ENCODE measurements at places on chromosomes 7 and 10.

DNA sequence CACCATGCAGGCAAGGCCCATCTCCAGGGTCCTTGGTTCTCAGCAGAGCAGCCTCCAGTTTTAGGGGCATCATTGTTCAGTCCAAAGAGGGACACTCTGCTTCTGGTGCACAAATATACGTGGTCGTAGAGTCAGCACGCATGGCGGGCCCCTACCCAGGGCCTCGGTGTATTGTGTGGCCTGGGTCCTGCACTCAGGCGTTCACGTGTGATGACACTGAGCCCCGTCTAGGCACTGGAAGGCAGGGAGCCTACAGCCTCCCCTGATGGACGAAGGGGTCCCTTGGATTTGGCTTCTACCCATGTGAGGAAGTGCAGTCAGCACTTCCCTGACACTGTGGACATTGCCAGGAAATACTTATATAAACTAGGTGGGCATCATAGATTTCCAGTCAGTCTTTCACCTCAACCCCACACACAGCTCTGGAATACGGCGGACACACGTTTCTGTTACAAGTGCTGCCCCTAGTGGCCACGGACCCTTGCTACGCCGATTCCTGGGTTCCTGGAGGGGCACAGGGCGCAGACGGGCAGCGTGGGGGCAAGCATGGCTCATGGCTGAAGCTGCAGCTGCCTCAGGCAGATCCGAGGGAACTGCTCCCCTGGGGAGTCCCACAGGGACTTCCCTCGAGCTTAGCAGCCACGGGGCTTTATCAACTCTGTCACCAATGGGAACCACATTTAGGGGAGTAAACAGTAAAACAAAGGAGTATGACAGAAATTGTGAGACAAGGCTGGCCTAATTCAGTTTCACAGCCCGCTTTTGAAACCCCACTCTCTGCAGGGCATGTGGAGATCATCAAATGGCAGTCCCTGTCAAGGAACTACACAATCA, 25.4 kb downstream of the AIFM2 start:
- no peak for DNase-seq

- no peak for DNase-seq
Observed at GRCh38 chr7:26457696-26458327, 166.2 kb downstream of the SNX10 start.

GRCh38 chr7:115217373-115217772, 295.5 kb downstream of the MDFIC start:
- DNase-seq, result no peak

GRCh38 chr10:98790817-98791216, 344.1 kb upstream of the HPS1 start:
- DNase-seq, result no peak

- DNase-seq, result no peak
Observed at GRCh38 chr7:69631131-69631530, 32.9 kb downstream of the AUTS2 start.

DNA sequence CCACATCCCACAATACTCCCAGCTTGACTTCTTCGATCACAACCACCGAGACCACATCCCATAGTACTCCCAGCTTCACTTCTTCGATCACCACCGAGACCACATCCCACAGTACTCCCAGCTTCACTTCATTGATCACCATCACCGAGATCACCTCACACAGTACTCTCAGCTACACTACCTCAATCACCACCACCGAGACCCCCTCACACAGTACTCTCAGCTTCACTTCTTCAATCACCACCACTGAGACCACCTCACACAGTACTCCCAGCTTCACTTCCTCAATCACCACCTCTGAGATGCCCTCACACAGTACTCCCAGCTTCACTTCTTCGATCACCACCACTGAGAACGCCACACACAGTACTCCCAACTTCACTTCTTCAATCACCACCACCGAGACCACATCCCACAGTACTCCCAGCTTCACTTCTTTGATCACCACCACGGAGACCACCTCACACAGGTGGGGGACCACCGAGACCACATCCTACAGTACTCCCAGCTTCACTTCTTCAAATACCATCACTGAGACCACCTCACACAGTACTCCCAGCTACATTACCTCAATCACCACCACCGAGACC, 8.6 kb downstream of the MUC3A start:
- DNase-seq, result no peak

GRCh38 chr7:44267719-44268421, 57.5 kb downstream of the CAMK2B start:
- DNase-seq, result no peak

GRCh38 chr10:102279104-102279503, 33.8 kb downstream of the GBF1 start:
- no peak for DNase-seq

GRCh38 chr10:116080553-116080952, 192.5 kb downstream of the GFRA1 start:
- DNase-seq, result no peak

DNA sequence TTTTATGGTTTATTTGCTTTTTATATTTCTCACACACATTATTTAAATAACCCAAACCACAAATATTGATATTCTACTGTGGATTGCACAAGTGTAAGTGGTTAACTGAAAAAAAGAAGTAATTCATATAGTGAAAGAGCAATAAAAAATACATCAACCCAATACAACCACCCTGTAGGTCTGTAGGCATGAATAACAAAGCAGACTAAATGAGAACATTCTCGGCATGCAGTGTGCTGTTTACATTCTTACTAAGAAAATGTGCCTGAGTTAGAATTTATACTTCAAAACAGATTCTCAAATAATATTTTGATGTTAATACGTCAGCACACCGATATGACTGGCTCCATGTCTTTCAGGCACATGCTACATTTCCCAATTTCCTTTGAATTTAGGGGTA, 660.8 kb downstream of the MAGI2 start:
- no peak for DNase-seq

DNA sequence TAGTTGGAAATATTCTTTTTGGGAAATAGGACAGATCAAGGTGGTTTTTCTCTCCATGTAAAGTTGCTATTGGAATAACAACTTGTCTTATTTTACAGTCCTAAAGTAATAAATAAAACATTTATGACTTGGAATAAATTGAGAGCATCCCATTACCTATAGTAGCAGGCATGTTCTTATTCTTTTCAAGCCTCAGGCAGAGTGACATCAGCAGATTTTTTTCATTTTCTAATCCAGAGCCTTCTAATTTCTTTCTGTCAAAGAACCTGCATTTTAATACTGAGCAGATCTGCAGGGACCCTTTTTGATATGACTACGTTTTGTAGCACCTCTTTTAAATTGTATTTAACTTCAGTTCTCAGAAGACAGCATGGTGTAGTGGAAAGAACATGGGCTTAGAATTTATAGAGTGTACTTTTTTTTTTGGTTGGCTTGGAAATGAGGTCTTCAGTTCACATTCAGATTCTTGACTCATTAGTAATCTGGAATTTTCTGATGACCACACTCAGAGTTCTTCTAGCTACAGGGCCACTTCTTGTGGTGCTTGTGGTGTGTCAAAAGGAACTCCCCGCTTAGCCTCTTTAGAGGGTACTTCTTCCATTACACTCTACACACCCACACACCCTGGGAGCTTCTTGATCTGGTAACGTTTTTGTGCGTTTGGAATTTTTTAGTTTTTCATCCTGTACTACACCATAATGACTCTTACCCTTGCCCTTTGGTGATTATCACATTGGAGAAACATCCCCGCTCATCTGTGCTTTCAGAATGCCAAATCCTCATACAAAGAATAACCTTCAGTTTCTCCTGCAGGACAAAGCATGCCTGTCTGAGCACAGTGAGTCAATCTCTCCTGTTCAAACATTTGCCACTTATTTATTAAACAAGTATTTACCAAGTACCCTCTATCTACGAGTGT, 34.6 kb downstream of the AGK start:
- DNase-seq, result no peak

DNA sequence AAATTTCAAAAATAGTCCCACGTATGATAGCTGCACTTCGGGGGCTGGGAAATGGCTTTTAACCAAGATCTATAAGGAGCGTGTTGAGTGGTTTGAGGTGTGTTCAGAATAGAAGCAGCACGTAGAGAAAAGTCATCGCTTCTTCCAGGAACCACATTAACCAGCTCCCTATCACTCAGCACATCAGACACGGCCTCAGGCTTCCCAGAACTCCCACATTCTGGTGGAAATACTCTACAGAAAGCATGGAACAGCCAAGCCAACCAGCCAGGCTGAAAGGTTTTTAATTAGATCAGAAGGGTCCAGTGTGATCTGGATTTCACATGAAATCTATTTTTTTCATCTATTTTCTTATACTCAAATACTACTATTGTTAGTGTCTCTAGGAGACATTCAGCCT, 231.5 kb upstream of the NRP1 start:
- DNase-seq, result no peak

DNA sequence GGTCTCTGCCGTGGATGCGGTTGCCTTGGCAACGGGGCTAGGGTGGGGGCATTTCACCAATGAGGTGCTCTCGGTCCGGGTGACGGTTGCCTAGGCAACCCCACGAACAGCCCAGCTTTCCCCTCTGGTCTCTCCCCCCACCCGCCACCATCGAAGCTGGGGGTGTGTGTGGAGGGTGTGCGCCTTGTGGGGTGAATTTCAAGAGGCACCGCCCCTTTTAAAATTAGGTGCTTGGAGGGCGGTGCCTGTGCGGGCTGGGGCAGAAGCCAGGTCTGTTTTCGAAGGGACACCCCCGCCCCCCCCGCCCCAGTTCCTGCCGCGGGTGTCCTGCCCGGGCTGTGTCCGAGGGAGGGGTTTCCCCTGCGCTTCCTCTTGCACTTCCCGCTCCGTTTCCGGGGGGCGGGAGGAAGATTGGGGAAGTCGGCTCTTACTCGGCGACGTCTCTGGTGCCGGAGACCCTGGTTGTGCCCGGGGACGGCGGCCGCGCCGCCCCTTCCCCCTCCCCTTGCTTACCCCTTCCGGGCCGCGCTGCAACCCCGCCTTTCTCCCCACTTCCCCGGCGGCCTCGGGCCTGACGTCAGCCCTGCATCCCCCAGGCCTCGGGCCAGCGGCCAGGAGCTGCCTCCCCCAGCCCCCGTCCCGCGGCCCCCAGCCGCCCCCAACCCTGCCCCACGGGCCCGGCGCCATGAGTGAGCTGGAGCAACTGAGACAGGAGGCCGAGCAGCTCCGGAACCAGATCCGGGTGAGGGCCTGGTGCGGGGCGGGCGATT, 2.2 kb downstream of the GNB2 start:
- DNase-seq, result peak; percentile 29

DNA sequence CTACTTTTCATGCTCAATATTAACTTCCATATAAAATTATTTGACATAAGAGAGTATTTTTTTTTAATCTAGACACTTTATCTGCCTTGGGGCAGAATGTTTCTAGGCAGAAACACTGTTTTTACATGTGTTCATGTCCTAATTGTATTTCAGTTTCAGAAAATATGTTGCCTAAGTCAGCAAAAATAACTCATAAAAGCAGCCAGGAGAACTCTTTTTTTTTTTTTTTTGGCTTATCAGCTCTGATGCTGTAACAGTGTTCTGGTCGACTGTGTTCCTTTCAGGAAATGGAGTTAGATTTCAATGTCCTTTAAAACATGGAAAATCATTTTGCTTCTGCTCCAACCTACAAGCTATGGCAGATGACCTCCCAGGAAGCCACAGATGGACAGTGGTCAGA, 63.2 kb upstream of the OPALIN start:
- DNase-seq, result no peak

GRCh38 chr10:22343731-22344130, 1.6 kb upstream of the SPAG6 start:
- DNase-seq, result no peak

DNA sequence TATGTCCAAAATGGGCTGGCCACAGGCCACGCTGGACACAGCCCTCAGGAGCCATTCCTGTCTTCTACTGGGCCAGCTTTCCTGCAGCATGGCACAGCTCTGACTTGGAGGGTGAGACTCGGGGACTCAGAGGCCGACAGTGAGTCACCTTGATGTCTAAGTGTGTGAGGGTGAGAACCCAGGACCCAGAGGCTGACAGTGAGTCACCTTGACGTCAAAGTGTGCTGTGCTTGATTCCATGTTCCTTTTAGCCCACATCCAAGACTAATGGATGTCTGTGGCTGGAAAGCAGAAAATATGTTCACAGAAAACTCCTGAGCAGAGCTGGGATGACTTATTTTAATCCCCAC, 6.0 kb upstream of the FAM170B start:
- no peak for DNase-seq

- no peak for DNase-seq
Observed at GRCh38 chr7:155852426-155853301, 40.4 kb upstream of the SHH start.

- DNase-seq, result no peak
Observed at GRCh38 chr7:128236924-128237586, 4.0 kb upstream of the LEP start.

- DNase-seq, result no peak
Observed at GRCh38 chr10:83986800-83987199, 152.5 kb upstream of the GHITM start.

- DNase-seq, result no peak
Observed at GRCh38 chr7:132750530-132751217, 174.4 kb upstream of the PLXNA4 start.

- peak; percentile 66 for DNase-seq
Observed at GRCh38 chr10:17216217-17216900, 11.7 kb upstream of the VIM start.

DNA sequence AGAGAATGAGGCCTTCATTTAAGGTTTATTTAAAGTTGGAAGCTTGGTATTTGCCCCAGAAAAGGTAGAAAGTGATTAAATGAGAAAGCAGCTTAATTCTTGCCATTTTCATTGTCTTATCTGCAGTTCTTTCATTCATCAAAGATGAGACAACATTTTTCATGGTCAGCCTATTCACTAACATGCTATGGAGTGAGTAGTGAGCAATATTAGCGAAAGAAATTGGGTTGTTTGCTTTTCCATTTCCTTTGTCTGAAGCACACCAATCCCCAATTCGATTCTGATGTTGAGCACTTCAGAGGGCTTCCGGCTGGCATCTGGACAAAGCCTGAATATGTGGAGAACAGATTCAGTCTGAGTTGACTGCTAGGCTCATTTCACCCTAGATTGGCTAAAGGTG, 317.2 kb downstream of the BBS9 start:
- no peak for DNase-seq

DNA sequence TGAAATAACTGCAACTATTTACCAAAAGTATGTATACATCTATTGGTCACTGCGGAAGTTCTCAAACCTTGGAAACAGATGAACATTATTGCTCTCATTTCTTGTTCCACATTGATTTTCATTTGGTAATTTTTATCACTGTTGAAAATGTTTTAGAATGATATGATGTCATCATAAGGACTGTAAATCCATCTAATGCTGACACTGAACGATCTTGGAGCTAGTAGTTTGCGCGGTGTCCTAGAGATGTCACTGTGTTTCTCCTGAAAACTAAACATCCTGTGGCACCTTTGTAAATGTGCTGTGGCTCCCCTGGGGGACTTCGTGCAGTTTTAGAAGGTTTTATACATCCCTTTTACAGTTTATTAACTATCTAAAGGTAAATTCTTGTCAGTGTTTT, 73.5 kb downstream of the DNAJB9 start:
- no peak for DNase-seq

Data from KG1 (cell line).